ENCODE measurements at places on chromosomes 12 and 14. TPM values are rescaled to one million over a fixed set of nuclear protein-coding genes. Genes with fewer than 3 reads are reported as not detected.
A peak's percentile ranks its signal among the peaks of the same experiment; 100 is the strongest.

GRCh38 chr14:56952766-56953473 is 142.6 kb upstream of the OTX2 start:
- no peak for DNase-seq
- H3K36me3 ChIP-seq, result no peaks in the 10 kb centered on the region
- H3K27ac ChIP-seq, result no peak overlapping the region

DNA sequence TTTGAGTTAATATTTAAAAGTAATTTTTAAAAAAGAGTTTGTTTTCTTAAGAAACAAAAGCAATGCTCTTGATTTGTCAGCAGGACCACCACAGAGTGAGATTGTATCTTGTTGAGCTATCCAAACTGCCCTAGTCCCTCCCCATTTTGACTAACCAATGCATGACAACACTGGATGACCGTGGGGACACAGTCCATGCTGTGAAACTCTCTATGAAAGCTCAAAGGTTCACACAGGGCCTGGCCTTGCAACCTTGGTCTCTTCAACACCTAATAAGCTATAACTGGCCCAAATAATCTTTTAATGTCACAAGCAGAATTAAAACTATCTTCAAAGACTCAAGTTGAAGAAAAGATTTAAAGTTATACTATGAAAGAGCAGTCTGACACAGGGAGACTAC is 13.5 kb downstream of the ETFRF1 start:
- H3K27me3 ChIP-seq, result no peaks in the 10 kb centered on the region
- H3K27ac ChIP-seq, result no peak overlapping the region
- DNase-seq, result no peak
- no peaks in the 10 kb centered on the region for H3K4me1 ChIP-seq
- peaks cover 10% of the 10 kb centered on the region for H3K36me3 ChIP-seq
- H3K4me3 ChIP-seq, result no peak overlapping the region

DNA sequence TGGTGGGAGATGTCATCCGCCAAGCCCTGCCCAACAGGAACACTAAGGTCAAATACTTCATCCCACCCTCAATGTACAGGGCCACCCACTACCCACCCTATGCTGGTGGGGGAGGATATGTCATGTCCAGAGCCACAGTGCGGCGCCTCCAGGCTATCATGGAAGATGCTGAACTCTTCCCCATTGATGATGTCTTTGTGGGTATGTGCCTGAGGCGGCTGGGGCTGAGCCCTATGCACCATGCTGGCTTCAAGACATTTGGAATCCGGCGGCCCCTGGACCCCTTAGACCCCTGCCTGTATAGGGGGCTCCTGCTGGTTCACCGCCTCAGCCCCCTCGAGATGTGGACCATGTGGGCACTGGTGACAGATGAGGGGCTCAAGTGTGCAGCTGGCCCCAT is 3.5 kb downstream of the B3GNT4 start:
- no peak for DNase-seq
- H3K27ac ChIP-seq, result no peak overlapping the region
- peaks cover 19% of the 10 kb centered on the region for H3K27me3 ChIP-seq
- H3K36me3 ChIP-seq, result peaks cover 8% of the 10 kb centered on the region
- no peak overlapping the region for H3K4me3 ChIP-seq
- peaks cover 9% of the 10 kb centered on the region for H3K4me1 ChIP-seq

GRCh38 chr14:87888136-87888999 is 104.6 kb downstream of the GALC start:
- H3K27ac ChIP-seq, result no peak overlapping the region
- H3K27me3 ChIP-seq, result peaks cover 15% of the 10 kb centered on the region
- no peaks in the 10 kb centered on the region for H3K4me1 ChIP-seq
- peak; percentile 42 for DNase-seq
- H3K36me3 ChIP-seq, result no peaks in the 10 kb centered on the region

GRCh38 chr12:21551841-21552465 is 25.9 kb downstream of the SPX start:
- H3K36me3 ChIP-seq, result no peaks in the 10 kb centered on the region
- no peak for DNase-seq
- no peak overlapping the region for H3K4me3 ChIP-seq
- H3K27ac ChIP-seq, result no peak overlapping the region

SLC25A47 gene
- total RNA-seq, result not detected

DNA sequence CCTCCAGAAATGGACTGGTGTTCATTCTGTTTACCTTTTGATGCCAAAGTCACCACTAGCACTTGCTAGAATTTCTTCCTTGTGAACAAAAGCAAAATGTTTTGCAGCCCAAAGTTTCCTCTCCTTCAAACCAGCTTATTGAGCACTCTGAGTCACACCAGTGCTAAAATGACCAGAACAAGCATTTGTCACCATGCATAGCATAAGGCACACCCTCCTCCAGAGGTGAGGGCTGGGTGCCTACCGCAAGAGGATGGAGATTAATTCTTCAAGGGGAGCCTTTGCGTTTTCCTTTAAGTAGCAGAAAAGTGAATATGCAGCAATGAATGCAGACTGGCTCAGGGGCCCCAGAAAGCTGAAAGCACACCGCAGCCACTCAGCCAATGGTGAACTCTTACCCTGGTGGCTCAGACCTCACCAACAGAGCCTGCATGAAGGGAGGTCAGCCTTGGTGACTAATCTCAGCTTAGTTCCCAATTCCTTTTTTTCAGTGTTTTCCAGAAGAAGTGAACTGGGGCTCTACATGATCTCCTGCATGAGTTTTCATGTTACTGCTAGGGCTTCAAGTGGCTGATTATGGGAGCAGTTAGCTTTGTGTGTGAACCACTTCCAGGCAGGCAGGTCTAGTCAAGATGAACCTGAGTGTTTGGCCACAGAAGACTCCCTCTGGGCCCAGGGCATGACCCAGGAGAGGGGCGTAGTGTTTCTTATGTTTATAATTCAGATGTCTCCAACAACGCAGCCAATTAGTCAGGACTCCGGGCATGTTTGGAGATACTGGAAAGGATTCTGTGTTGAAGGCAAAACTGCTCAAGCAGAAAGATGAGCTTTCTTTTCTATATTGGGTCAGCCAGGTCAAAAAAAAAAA is 96.3 kb downstream of the PAX9 start:
- no peaks in the 10 kb centered on the region for H3K27me3 ChIP-seq
- H3K4me1 ChIP-seq, result no peaks in the 10 kb centered on the region
- DNase-seq, result no peak
- H3K27ac ChIP-seq, result no peak overlapping the region

DNA sequence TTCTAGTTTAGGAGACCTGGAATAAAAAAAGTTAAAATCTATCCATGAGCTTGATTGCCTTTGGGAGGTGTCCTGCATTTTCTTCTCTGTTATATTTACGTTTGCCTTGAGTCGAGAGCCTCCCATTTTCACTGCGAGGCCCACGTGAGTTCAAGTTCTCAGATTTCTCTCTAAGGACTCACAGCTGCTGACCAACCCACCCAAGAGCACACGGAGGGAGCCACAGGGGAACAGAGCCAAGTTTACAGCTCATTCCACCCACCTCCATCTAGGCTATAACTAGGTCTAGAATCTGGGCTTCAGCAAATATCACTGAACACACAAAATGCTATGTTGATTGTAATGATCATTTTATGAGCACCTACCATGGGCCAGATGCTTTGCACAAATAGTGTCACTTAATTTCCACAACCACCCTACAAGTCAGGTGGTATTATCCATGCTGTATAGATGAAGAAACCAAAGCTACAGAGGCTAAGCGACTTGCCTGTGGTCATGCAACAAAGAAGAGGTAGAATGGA is 16.7 kb downstream of the ALDH1L2 start:
- no peak overlapping the region for H3K4me3 ChIP-seq
- no peaks in the 10 kb centered on the region for H3K36me3 ChIP-seq
- H3K27me3 ChIP-seq, result peaks cover 11% of the 10 kb centered on the region
- no peak for DNase-seq

- DNase-seq, result no peak
- H3K4me3 ChIP-seq, result no peak overlapping the region
- H3K27me3 ChIP-seq, result peaks cover 6% of the 10 kb centered on the region
- H3K27ac ChIP-seq, result no peak overlapping the region
- no peaks in the 10 kb centered on the region for H3K36me3 ChIP-seq
These were observed 797.1 kb downstream of the NRXN3 start for GRCh38 chr14:78967111-78967809.

OR4E2 gene
- total RNA-seq, result not detected

ERP27 gene
- 4.0 TPM for total RNA-seq

DNA sequence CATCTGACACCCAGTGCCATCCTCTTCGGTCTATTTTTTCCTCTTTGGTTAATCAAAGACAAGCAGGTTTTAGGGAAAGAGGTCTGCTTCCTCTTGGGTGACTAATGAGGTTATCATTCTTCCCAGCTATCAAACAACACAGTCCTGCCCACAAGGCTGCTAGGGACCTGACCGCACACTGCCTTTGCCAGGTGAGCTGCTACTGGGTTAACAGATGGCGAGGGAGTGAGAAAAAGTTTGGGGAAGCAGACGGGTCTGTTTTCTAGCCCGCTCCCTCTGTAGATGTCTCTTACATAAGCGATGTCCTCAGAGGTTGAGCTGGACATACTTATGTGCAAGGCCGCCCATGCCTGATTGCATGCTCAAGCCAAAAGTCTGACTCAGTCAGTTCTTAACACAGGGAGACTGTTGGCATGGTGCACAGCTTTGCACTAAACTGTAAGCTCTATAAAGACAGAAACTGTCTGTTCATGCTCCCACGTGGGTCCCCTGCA is 94.1 kb downstream of the SLC15A4 start:
- no peak for DNase-seq
- H3K4me3 ChIP-seq, result no peak overlapping the region
- H3K27me3 ChIP-seq, result peaks cover 3% of the 10 kb centered on the region
- peak overlapping the region; percentile 4 for H3K27ac ChIP-seq
- H3K36me3 ChIP-seq, result no peaks in the 10 kb centered on the region

TAS2R9 gene
- total RNA-seq, result not detected

FERMT2 gene
- 18.8 TPM for total RNA-seq

RPS6KA5 gene
- 30.3 TPM for total RNA-seq

GRCh38 chr12:119115296-119115905 is 63.3 kb upstream of the HSPB8 start:
- peaks cover 2% of the 10 kb centered on the region for H3K36me3 ChIP-seq
- DNase-seq, result peak; percentile 33
- peaks cover 4% of the 10 kb centered on the region for H3K27me3 ChIP-seq
- H3K27ac ChIP-seq, result no peak overlapping the region
- H3K4me3 ChIP-seq, result no peak overlapping the region
- H3K4me1 ChIP-seq, result no peaks in the 10 kb centered on the region

ARHGDIB gene
- total RNA-seq, result 402 TPM

- no peaks in the 10 kb centered on the region for H3K4me1 ChIP-seq
- H3K4me3 ChIP-seq, result no peak overlapping the region
- no peaks in the 10 kb centered on the region for H3K27me3 ChIP-seq
These were observed 700.6 kb downstream of the DIO2 start for GRCh38 chr14:79510659-79511058.

SLC16A7 gene
- total RNA-seq, result 40.2 TPM

- peak overlapping the region; percentile 62 for H3K27ac ChIP-seq
- peaks cover 6% of the 10 kb centered on the region for H3K36me3 ChIP-seq
- DNase-seq, result no peak
- H3K27me3 ChIP-seq, result no peaks in the 10 kb centered on the region
These were observed 43.8 kb upstream of the PNMA1 start for GRCh38 chr14:73757876-73758391.

DNA sequence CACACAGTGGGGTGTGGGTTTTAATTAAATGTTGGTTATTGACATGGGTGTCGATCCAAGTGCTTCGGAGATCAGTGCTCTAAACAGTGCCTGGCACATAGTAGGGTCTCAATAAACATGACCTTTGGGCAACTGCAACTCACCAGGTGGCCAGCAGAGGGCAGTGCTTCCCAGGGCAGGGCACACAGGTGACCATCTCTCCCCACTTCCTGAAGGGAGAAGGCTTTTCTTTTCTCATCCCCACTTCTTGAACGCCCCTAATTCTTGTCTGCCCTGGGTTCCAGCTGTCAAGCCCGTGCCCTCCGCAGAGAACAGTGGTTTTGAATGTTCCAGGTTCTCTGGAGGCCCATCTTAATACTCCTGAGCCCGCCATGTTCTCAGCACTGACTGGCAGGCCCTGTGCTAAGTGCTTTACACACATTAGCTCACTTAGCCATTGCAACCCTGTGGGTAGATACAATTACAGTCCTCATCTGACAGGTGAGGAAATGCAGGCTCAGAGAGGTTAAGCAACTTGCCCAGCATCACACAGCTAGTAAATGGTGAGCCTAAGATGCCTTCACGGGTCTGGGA is 16.3 kb downstream of the RAPGEF3 start:
- no peaks in the 10 kb centered on the region for H3K36me3 ChIP-seq
- peak; percentile 84 for DNase-seq
- peaks cover 8% of the 10 kb centered on the region for H3K27me3 ChIP-seq
- no peak overlapping the region for H3K4me3 ChIP-seq

- no peaks in the 10 kb centered on the region for H3K36me3 ChIP-seq
- no peaks in the 10 kb centered on the region for H3K4me1 ChIP-seq
- no peaks in the 10 kb centered on the region for H3K27me3 ChIP-seq
- no peak for DNase-seq
These were observed 12.4 kb upstream of the SLC6A15 start for GRCh38 chr12:84924981-84925380.

SYCP3 gene
- 0.91 TPM for total RNA-seq

GRCh38 chr14:60206837-60207533 is 41.8 kb upstream of the DHRS7 start:
- peak overlapping the region; percentile 86 for H3K4me3 ChIP-seq
- peaks cover 28% of the 10 kb centered on the region for H3K4me1 ChIP-seq
- no peak for DNase-seq
- H3K27me3 ChIP-seq, result peaks cover 16% of the 10 kb centered on the region
- H3K27ac ChIP-seq, result peak overlapping the region; percentile 55

CARMIL3 gene
- total RNA-seq, result 1.9 TPM

AMDHD1 gene
- 3.7 TPM for total RNA-seq

- peaks cover 35% of the 10 kb centered on the region for H3K4me1 ChIP-seq
- H3K27ac ChIP-seq, result no peak overlapping the region
- peaks cover 2% of the 10 kb centered on the region for H3K36me3 ChIP-seq
- H3K4me3 ChIP-seq, result peak overlapping the region; percentile 71
These were observed 3.4 kb downstream of the PLEKHG3 start for GRCh38 chr14:64707661-64708060.

- no peak overlapping the region for H3K27ac ChIP-seq
- H3K36me3 ChIP-seq, result peaks cover 2% of the 10 kb centered on the region
- H3K4me1 ChIP-seq, result no peaks in the 10 kb centered on the region
- H3K27me3 ChIP-seq, result no peaks in the 10 kb centered on the region
- DNase-seq, result no peak
- no peak overlapping the region for H3K4me3 ChIP-seq
These were observed 30.8 kb downstream of the COA8 start for GRCh38 chr14:103593577-103593976.

GRCh38 chr12:132389026-132389425 is 59.6 kb upstream of the GALNT9 start:
- no peaks in the 10 kb centered on the region for H3K4me1 ChIP-seq
- H3K27ac ChIP-seq, result no peak overlapping the region
- H3K4me3 ChIP-seq, result no peak overlapping the region
- no peak for DNase-seq
- H3K27me3 ChIP-seq, result peaks cover 22% of the 10 kb centered on the region

- H3K36me3 ChIP-seq, result no peaks in the 10 kb centered on the region
- no peak overlapping the region for H3K4me3 ChIP-seq
- H3K4me1 ChIP-seq, result peaks cover 19% of the 10 kb centered on the region
- peaks cover 3% of the 10 kb centered on the region for H3K27me3 ChIP-seq
- no peak overlapping the region for H3K27ac ChIP-seq
These were observed 15.5 kb upstream of the MLXIP start for GRCh38 chr12:122062832-122063693.

Data from activated T-cell treated with anti-CD3 and anti-CD28 coated beads, Interleukin-2, amount 50 U/mL, for 72 hours (primary cell).